ENCODE measurements at places on chromosomes 3 and 15. TPM values are rescaled to one million over a fixed set of nuclear protein-coding genes. Genes with fewer than 3 reads are reported as not detected.
A peak's percentile ranks its signal among the peaks of the same experiment; 100 is the strongest.

- DNase-seq = no peak
- H3K4me1 ChIP-seq = no peaks in the 10 kb centered on the region
- no peaks in the 10 kb centered on the region for H3K36me3 ChIP-seq
- H3K27me3 ChIP-seq = no peaks in the 10 kb centered on the region
- H3K27ac ChIP-seq = no peak overlapping the region
Observed at GRCh38 chr3:190056742-190057141, 64.0 kb downstream of the P3H2 start.

DNA sequence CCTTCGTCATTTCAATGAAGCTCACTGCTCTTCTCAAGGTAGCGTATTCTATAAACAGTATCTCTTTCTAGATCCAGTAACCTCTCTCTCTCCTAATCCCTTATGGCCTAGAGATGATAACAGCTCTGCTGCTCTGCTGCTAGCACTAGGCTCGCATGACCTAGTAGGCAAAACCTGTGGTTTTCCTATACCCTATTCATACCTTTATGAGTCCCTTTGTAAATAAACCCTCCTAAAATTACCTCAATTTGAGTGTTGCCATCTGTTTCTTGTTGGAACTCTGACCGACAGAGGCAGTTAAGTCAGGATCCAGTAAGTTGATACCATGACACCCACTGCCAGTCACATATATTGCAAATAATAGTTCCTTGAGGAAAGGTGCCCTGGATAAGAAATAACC is 7.3 kb downstream of the CCDC14 start:
- no peak overlapping the region for H3K4me3 ChIP-seq
- H3K4me1 ChIP-seq = no peaks in the 10 kb centered on the region
- H3K27me3 ChIP-seq = no peaks in the 10 kb centered on the region
- H3K36me3 ChIP-seq = peaks cover 1% of the 10 kb centered on the region
- DNase-seq = no peak
- no peak overlapping the region for H3K27ac ChIP-seq

SPSB4 gene
- total RNA-seq = 12.4 TPM

- no peak overlapping the region for H3K4me3 ChIP-seq
- no peaks in the 10 kb centered on the region for H3K27me3 ChIP-seq
- H3K4me1 ChIP-seq = no peaks in the 10 kb centered on the region
- no peak overlapping the region for H3K27ac ChIP-seq
Observed at GRCh38 chr3:124296406-124296805, 304.5 kb upstream of the ROPN1 start.

GRCh38 chr3:142929109-142929508 is 34.4 kb downstream of the PAQR9 start:
- no peak overlapping the region for H3K27ac ChIP-seq
- no peaks in the 10 kb centered on the region for H3K27me3 ChIP-seq
- peak; percentile 21 for DNase-seq
- no peaks in the 10 kb centered on the region for H3K4me1 ChIP-seq

WDR93 gene
- total RNA-seq = 0.14 TPM

SAXO2 gene
- 4.3 TPM for total RNA-seq

GRCh38 chr3:36814776-36815175 is 50.4 kb upstream of the DCLK3 start:
- no peak overlapping the region for H3K4me3 ChIP-seq
- no peaks in the 10 kb centered on the region for H3K36me3 ChIP-seq
- DNase-seq = no peak
- no peaks in the 10 kb centered on the region for H3K27me3 ChIP-seq
- no peaks in the 10 kb centered on the region for H3K4me1 ChIP-seq
- no peak overlapping the region for H3K27ac ChIP-seq

GRCh38 chr15:50944672-50945071 is 36.2 kb downstream of the AP4E1 start:
- H3K36me3 ChIP-seq = no peaks in the 10 kb centered on the region
- H3K4me1 ChIP-seq = no peaks in the 10 kb centered on the region
- DNase-seq = no peak
- H3K4me3 ChIP-seq = no peak overlapping the region
- no peak overlapping the region for H3K27ac ChIP-seq

DNA sequence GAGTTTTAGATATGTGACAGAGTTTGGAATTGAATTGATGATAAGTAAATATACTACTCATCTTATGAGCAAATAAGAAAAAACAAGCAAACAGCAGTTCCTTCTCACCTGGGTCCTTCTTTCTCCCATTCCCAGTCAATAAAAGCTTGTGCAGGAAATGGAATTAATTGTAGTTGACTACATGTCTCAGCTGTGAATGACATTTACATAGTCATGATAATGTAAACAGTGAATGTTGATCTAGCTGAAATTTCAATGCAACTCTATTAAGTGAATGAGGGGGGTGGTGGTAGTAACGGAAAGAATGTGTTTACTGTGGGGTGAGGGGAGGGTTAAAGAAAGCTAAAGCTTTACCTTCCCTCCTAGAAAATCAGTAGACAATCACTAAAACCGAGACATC is 76.2 kb downstream of the NFKBIZ start:
- no peaks in the 10 kb centered on the region for H3K36me3 ChIP-seq
- H3K27ac ChIP-seq = no peak overlapping the region
- no peak overlapping the region for H3K4me3 ChIP-seq
- H3K4me1 ChIP-seq = no peaks in the 10 kb centered on the region
- no peak for DNase-seq
- H3K27me3 ChIP-seq = no peaks in the 10 kb centered on the region

GRCh38 chr15:25331860-25332259 is 107.0 kb downstream of the UBE3A start:
- H3K36me3 ChIP-seq = no peaks in the 10 kb centered on the region
- DNase-seq = no peak
- H3K27ac ChIP-seq = no peak overlapping the region
- H3K4me1 ChIP-seq = no peaks in the 10 kb centered on the region
- no peak overlapping the region for H3K4me3 ChIP-seq

CTXND1 gene
- 0.37 TPM for total RNA-seq

DNA sequence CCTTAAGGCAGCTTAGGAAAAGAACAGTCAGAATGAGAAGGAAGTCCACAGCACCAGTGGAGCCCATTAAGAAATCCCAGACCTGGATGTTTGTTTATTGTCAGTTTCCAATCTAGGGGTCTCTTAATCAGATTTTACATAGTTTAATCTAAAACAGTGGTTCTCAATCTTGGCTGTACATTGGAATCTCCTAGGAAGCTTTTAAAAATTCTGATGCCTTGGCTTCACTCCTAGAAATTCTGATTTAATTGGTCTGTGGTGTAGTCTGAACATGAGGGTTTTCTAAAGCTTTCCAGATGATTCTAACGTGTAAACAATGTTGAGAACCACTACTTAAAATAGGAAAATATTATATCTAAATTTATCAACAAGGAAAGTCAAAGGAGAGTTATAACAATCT is 56.6 kb upstream of the SPRED1 start:
- no peaks in the 10 kb centered on the region for H3K4me1 ChIP-seq
- no peak overlapping the region for H3K4me3 ChIP-seq
- no peaks in the 10 kb centered on the region for H3K27me3 ChIP-seq
- no peak for DNase-seq
- H3K27ac ChIP-seq = no peak overlapping the region

DNA sequence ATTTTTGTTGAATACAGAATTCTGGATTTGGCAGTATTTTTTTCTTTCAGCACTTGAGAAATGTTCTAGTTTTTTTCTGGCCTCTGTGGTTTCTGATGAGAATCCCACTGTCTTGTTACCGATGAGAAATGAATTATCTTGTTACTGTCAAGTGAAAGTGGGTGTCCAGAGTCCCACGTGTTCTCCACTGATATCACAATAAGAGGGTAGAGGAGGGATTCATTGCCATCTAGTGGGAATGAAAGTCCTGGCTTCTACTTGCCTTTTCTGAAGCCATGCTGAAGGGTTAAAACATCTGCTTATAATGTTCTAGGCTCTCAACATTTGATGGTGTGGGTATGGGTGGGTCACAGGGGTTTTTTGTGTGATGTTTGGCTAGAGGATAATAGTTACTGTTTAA is 66.1 kb downstream of the SEC22A start:
- H3K36me3 ChIP-seq = no peaks in the 10 kb centered on the region
- DNase-seq = no peak
- no peak overlapping the region for H3K27ac ChIP-seq
- peaks cover 7% of the 10 kb centered on the region for H3K4me1 ChIP-seq

- H3K4me1 ChIP-seq = no peaks in the 10 kb centered on the region
- H3K36me3 ChIP-seq = no peaks in the 10 kb centered on the region
- no peak overlapping the region for H3K27ac ChIP-seq
- H3K27me3 ChIP-seq = no peaks in the 10 kb centered on the region
- no peak overlapping the region for H3K4me3 ChIP-seq
Observed at GRCh38 chr3:123225016-123225415, 23.3 kb downstream of the SEC22A start.

DNA sequence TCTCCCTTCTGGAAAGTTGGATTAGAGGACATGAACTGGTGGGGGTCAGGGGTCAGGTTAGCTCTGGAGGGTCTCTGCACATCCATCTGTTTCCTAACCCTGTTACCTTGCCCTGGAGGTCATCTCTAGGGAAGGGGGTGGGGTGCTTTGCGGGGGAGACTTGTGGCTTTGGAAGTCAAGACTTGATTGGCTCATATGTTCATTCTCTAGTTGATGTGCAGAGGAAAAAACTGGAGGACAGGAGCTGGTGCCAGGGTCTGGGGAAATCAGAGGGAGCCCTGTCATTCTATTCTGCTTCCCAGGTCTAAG is 42.9 kb upstream of the ROPN1 start:
- peaks cover 4% of the 10 kb centered on the region for H3K4me1 ChIP-seq
- no peak overlapping the region for H3K27ac ChIP-seq
- H3K27me3 ChIP-seq = no peaks in the 10 kb centered on the region
- no peak for DNase-seq
- no peaks in the 10 kb centered on the region for H3K36me3 ChIP-seq

- H3K27ac ChIP-seq = no peak overlapping the region
- no peaks in the 10 kb centered on the region for H3K27me3 ChIP-seq
- H3K4me1 ChIP-seq = no peaks in the 10 kb centered on the region
- no peak overlapping the region for H3K4me3 ChIP-seq
Observed at GRCh38 chr15:63330926-63331325, 50.7 kb downstream of the CA12 start.

- H3K4me1 ChIP-seq = no peaks in the 10 kb centered on the region
- H3K36me3 ChIP-seq = no peaks in the 10 kb centered on the region
- no peak overlapping the region for H3K4me3 ChIP-seq
- H3K27ac ChIP-seq = no peak overlapping the region
- no peaks in the 10 kb centered on the region for H3K27me3 ChIP-seq
Observed at GRCh38 chr3:165696496-165696895, 140.7 kb downstream of the BCHE start.

HAPLN3 gene
- 0.32 TPM for total RNA-seq

DNA sequence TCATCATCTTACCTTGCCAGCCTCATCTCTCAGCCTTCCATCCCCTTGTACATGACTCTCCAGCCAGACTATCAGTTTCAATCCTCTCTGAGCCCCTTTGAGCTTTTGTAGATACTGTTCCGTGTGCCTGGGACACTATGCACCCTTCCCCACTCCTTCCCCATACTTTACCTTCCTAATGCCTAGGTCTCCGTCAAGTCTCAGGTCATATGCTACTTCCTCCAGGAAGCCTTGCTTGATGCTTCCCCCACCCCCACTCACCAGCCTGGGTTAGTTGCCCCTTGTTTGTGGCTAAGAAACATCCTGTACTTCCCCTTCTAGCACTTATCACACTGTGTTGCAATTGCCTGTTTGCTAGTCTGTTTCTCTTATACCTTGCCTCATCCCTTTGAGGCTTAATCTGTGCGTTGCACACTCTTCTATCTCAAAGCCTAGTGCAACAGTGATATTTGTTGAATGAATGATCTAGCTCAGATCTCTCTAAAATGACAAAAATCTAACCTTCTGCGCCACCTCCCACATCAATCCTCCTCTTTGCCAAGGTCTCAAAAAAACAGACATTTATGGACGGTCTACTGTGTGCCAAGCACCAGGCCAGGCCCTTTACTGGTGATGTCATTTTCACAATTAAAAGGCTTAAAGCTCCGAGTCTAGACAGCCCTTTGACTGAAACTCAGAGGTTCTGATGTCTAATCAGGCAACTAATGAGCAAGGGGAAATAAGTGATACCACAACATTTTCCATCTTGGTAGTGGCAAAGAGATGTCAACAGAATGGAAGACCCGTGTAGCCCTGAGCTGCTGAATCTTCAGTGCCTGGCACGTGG is 6.5 kb upstream of the USP3 start:
- DNase-seq = no peak
- no peaks in the 10 kb centered on the region for H3K36me3 ChIP-seq
- H3K27ac ChIP-seq = no peak overlapping the region
- no peak overlapping the region for H3K4me3 ChIP-seq
- H3K4me1 ChIP-seq = peaks cover 20% of the 10 kb centered on the region

GRCh38 chr3:13335059-13335458 is 85.1 kb downstream of the NUP210 start:
- no peak overlapping the region for H3K4me3 ChIP-seq
- H3K36me3 ChIP-seq = no peaks in the 10 kb centered on the region
- no peaks in the 10 kb centered on the region for H3K27me3 ChIP-seq
- H3K27ac ChIP-seq = no peak overlapping the region

GRCh38 chr3:44957986-44958385 is 18.0 kb downstream of the ZDHHC3 start:
- no peak overlapping the region for H3K27ac ChIP-seq
- H3K4me3 ChIP-seq = no peak overlapping the region
- DNase-seq = no peak
- H3K36me3 ChIP-seq = peaks cover 4% of the 10 kb centered on the region

ST8SIA2 gene
- total RNA-seq = 0.19 TPM

GRCh38 chr3:66598168-66598567 is 97.3 kb upstream of the LRIG1 start:
- no peaks in the 10 kb centered on the region for H3K4me1 ChIP-seq
- H3K27me3 ChIP-seq = no peaks in the 10 kb centered on the region

PAK6 gene
- 5.7 TPM for total RNA-seq

NR2E3 gene
- total RNA-seq = 0.34 TPM

CELF6 gene
- total RNA-seq = 0.56 TPM

DNA sequence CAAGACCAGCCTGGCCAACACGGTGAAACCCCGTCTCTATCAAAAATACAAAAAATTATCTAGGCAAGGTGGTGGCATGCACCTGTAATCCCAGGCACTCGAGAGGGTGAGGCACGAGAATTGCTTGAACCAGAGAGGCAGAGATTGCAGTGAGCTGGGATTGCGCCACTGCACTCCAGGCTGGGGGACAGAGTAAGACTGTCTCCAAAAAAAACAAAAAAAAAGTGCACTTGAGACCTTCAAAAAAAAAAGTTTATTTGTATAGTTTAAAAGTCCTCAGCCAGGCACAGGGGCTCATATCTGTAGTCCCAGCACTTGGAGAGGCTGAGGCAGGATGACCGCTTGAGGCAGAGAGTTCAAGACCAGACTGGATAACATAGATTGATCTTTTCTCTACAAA is 2.1 kb downstream of the PBRM1 start:
- DNase-seq = no peak
- H3K27me3 ChIP-seq = no peaks in the 10 kb centered on the region
- H3K4me3 ChIP-seq = no peak overlapping the region
- peaks cover 57% of the 10 kb centered on the region for H3K4me1 ChIP-seq
- peaks cover 12% of the 10 kb centered on the region for H3K36me3 ChIP-seq
- H3K27ac ChIP-seq = no peak overlapping the region

GOLGA6A gene
- total RNA-seq = not detected

UACA gene
- 20.0 TPM for total RNA-seq

GRCh38 chr3:195729476-195730251 is 8.9 kb downstream of the MUC20 start:
- H3K4me3 ChIP-seq = no peak overlapping the region
- H3K27ac ChIP-seq = no peak overlapping the region
- H3K4me1 ChIP-seq = peaks cover 2% of the 10 kb centered on the region

EEF1AKMT4 gene
- 1.9 TPM for total RNA-seq

GRCh38 chr3:177781686-177782161 is 584.4 kb upstream of the TBL1XR1 start:
- no peaks in the 10 kb centered on the region for H3K36me3 ChIP-seq
- no peaks in the 10 kb centered on the region for H3K27me3 ChIP-seq
- H3K27ac ChIP-seq = no peak overlapping the region
- H3K4me3 ChIP-seq = no peak overlapping the region

GAP43 gene
- total RNA-seq = 0.12 TPM

ENTPD3 gene
- total RNA-seq = 10.3 TPM
